Midbrain (tissue), 1 donor: ENCODE measurements at places on chromosomes 11 and 22.
A peak's percentile ranks its signal among the peaks of the same experiment; 100 is the strongest.

- no peak for DNase-seq
These were observed 328.1 kb upstream of the SYN3 start for GRCh38 chr22:33386270-33386669.

DNA sequence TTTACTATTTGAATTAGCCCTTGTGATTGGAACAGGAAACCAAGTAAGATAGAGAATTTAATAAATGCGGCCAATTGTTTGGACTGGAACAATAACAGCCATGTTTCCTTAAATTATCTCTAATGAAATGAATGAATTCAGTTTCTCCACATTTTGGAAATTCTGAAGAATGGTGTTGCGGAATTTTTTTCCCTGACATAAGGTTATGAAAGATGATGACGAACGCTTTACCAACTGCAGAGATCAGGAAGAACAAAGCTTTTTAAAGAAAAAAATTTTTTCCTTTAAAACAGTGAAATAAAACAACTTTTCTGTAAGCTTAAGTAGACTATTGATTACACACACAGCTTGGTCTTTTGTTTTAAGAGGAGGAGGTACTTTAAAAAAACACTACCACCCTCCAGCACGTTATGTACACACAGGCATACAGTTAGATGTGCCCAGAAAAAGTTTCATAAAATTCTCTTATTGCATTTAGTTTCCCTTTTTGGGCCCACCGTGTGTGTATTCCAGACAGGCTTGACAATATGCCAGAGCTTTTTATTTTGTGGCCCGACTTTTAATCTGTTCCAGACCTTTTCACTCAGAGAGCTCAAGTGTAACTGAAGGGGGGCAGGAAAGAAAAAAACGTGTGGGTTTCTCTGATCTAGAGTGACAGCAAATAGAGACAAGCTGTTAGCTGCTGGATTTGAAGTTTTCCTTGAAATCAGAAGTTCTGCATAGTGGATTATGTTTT is 77.3 kb downstream of the YAP1 start:
- no peak for DNase-seq

DNA sequence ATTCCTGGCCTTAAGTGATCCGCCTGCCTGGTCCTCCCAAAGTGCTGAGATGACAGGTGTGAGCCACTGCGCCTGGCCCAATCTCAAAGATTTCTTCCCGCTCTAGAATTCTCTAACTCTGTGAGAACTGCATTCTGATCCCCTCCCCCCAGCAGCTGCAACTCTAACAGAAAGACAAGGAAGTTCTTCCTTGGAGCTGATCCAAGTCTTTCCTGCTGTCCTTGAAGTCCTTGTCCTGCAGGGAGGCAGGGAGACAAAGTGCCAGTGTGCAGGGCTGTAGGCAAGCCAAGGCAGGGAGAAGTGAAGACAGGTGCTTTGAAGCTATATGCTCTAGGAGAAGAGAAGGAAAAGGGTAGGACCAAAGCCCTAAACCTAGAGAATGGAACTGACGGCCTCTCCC is 9.5 kb upstream of the GGA1 start:
- DNase-seq: no peak

DNA sequence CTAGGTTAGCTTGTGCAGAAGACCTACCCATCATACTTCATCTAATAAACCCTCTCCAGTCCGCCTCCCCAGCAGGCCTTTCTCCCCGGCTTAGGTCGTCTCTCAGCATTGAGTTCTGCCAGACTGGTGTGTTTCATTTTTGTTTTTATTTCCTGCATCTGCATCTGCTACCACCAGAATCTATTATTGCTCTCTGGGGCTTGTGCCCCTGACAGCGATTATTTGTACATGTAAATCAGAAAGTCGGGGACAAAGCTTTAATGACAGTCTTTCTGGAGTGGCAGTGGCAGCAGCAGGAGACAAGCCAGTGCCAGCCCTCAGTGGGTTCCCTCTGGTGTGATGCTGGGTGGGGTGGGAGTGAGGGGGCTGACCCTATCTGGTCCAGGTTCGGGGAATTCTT is 127.5 kb downstream of the PKNOX2 start:
- no peak for DNase-seq

DNA sequence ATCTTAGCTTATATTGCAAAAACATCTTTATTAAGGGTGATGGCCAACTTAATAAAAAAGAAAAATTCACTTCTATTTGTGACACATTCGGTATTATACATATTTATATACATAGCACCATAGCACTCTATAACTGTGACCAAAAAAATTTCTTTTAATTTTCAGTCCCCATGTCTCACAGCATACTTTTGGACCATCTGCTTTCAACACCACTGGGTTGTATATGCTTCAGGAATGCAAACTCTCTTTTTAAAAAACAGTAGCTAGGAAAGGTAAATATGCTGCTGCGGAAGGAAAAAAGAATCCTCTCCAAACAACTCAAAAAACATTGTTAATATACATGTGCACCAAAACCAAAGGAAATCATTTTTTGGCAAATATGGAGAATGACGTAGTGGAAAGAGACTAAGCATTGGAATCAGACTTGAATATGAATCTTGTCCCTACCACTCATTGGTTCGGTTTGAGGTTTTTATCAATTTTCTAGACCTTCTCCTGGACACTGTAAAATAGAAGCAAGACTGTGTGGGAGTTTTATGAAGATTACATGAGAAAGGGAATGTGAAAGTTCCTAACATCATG is 227.9 kb downstream of the BLID start:
- no peak for DNase-seq

GRCh38 chr11:68083517-68083916 is 37.7 kb downstream of the CHKA start:
- no peak for DNase-seq

DNA sequence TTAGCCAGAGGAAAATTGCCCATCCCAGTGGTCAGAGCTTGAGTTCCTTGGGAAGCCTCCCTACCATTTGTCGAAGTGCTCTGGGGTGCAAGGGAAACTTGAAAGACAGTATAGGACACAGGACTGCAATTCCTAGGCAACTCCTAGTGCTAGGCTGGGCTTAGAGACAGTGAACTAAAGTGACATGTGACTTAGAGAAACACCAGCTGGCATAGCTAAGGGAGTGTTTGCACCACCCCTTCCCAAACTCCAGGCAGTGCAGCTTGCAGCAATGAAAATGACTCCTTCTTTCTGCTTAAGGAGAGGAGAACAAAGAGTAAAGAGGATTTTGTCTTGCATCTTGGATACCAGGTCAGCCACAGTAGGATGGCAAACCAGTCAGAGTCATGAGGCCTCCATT is 388.0 kb downstream of the DYNC2H1 start:
- DNase-seq: no peak

DNA sequence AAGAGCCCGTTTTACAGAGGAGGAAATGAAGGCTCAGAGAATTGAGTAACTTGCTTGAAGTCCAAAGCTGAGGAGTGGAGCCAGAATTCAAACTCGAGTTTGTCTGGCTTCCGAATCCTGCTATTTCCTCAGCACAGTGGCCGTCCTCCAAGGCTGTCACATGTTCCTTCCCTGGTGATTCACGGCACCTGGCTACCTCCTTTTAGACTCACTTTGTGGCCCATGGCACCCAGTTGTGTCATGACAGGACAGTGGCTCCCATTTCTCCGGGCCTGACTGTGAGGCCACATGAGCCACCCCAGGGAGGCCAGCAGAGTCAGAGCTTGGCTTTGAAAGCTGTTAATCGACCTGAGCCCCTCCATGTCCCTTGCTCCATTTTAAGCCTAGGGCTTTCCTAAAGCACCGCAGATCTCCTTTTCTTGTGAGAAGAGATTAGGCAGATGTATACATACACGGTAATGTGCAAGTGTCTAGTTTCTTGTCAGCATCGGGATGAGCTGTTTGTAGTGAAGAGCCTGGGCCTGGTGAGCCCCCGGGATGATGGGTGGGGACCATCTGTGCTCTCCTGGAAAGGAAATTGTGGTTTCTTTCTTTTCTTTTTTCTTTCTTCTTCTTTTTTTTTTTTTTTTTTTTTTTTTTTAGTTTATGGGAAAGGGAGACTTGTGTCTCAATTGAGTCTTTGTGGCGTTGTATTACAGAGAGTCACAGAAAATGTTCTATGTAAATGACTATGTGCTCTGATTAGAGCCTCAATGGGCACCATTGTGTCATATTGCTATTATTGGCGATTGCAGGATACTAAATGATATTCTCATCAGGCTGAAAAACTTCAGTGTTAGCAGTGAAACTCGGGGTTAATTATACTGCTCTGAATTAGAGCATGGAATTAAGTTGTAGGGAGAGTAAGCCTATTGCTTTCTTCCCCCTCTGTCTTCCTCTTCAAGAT is 54.8 kb downstream of the PTPRJ start:
- DNase-seq: peak; percentile 74

- peak; percentile 40 for DNase-seq
These were observed 21.1 kb downstream of the SERPINH1 start for GRCh38 chr11:75582895-75583717.
